ENCODE measurements at places on chromosomes 16 and 17.
A peak's percentile ranks its signal among the peaks of the same experiment; 100 is the strongest.

- DNase-seq, result no peak
Measured at GRCh38 chr16:28014851-28015250, 48.7 kb downstream of the GSG1L start.

DNA sequence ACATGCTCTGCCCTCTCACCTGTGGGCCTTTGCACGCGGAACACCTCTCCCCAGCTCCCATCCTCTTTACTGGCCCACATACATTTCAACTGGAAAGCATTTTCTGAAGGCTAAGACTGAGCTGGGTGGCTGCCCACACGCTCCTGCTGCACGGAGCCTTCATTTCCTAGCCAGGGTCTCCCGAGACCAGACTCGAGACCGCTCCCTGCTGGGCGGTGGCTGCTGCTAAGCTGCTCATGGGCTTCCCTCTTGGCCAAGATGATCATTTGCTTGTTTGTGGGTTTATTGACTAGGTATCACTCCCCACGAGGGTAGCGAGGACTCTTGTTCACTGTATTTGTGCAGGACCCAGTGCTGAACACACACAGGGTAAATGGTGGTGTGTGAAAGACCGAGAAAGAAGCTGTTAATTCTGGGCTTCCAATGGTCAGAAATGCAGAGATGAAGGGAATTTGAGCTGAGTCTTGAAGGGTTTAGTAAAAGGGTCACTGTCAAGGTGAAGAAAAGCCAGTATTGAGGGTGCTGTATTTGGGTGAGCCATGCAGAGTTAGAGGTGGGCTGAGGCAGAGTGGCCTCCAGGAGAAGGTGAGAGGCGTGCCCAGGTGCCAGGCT lies 907 bp downstream of the TRAPPC2L start:
- peak; percentile 91 for DNase-seq

DNA sequence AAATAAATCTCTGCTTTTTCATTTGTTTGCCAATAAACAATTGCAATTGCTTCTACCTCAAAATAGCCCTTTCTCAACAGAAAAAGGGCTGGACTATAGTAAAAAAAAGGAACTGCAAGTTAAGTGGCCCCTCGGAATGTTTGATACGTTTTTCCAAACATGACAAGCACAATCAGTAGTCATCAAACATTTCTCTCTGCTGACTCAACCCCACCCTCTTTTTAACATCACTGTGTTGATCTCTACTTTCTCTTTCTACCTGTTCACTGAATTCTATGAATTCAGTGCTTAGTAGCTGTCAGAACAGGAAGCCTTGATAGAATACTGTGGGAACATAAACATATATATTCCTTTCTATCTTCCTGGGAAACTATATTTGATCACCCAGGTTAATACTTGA lies 116.5 kb upstream of the AXIN2 start:
- peak; percentile 18 for DNase-seq

DNA sequence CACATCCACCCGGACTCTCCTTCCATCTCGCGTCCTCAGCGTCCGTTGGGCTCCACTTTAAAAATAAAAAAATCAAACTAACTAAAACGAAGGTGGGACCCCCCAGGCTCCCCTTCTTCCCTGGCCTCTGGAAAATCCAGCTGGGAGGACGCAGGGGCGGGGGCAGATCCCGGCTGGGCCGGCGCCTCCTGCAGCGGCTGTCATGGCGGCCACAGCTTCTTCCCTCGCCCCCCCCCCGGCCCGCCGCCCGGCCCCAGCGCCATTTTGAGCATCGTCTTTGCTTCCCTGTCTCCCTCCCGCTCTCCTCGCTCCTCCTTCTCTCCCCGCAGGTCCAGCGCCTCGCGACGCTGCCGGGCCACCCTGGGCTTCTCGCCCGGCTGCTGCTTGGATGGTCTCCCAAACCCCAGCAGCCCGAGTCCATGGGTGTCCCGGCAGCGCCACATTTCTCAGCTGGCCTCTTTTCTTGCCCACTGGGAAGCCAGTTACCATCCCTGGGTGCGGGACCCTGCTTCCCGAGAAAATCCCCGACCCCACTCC lies 3.3 kb downstream of the HOXB2 start:
- DNase-seq, result peak; percentile 87

GRCh38 chr17:39699818-39700147 lies at the start of gene ERBB2:
Gene ERBB2, plus strand, starts transcription at chr17:39700064. Its CDS starts 175 bp downstream, at chr17:39700239.
- peak; percentile 91 for DNase-seq

GRCh38 chr17:18300725-18301480 lies 13.9 kb downstream of the TOP3A start:
- no peak for DNase-seq

GRCh38 chr17:68511671-68512246 lies 471 bp upstream of the PRKAR1A start:
- DNase-seq, result peak; percentile 77

- DNase-seq, result no peak
Measured at GRCh38 chr16:31110106-31111034, 2.2 kb downstream of the BCKDK start.

- DNase-seq, result no peak
Measured at GRCh38 chr17:38434178-38434665, 6.0 kb downstream of the ARHGAP23 start.

DNA sequence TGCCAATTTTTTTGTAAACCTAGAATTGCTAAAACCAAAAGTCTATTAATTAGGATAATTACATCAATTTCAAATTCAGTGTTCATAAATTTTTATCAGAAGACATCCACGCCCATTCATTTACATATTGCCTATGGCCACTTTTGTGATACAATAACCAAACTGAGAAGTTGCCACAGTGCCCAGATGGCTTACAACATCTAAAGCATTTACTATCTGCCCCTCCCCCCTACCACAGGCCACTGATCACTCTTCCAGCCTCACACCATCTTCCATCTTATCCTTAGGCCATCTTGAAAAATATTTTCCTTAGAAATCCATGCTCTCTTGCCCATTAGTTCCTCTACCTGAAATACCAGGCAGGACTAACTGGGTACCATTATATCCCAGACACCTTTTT lies 6.3 kb upstream of the PRKAR1A start:
- no peak for DNase-seq

GRCh38 chr17:2468270-2468669 lies 43.4 kb downstream of the METTL16 start:
- no peak for DNase-seq

DNA sequence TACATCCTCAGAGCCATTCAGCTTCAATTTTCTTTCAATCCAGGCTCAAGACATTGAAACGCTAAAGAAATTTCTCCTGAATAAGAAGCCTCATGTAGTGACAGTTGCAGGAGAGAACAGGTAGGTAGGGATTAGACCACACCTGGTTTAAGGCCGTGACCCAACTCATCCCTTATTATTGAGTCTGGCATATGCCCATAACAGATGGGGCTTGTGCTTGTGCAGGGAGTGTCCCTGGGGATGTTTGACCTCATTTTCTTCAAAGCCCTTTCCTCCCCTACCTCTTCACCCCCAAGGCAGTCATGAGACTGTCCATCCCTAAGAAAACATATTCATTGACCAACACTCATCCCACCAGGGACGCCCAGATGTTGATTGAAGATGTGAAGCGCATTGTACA lies 24.3 kb downstream of the SUPT6H start:
- no peak for DNase-seq

DNA sequence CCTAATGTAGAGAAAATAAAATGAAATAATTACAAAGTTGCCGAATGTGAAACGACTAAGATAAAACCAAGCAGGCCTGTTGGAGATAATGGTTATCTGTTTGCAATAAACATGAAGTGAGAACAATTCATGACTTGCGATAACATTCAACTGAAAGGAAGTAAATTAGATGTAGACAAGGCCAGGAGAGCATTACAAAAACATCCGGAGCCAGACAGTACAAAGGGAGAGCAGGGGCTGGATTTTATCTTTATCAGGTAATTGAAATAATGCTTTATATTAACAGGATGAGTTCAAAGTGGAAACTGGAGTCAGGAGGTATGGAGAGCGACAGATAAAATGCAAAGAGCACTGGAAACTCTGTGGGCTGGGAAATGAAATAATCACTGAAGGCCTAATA lies 265.6 kb upstream of the GOT2 start:
- DNase-seq, result no peak

- no peak for DNase-seq
Measured at GRCh38 chr16:10983159-10983558, 38.8 kb downstream of the CLEC16A start.

- no peak for DNase-seq
Measured at GRCh38 chr16:78309763-78310162, 210.3 kb downstream of the WWOX start.

DNA sequence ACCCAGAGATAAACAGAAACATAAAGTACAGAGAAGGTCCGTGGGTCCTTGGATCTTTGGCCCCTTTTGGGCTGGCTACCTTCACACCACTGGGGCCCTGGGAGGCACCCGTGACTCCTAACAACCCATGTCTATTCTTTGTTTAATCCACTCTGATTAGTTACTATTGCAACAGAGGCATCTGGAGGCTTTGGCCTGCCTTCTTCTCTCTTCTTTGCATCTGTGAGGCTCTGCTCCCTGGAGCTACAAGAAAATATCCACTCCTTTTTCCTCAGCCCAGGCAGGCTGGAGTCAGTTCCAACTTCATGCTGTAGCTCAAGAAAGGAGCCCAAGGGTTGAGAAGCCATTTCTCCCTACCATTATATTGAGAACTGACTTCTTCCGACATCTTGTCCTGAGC lies 9.5 kb upstream of the CMIP start:
- no peak for DNase-seq

GRCh38 chr17:82052638-82053059 lies 951 bp downstream of the GPS1 start:
- DNase-seq, result peak; percentile 30

DNA sequence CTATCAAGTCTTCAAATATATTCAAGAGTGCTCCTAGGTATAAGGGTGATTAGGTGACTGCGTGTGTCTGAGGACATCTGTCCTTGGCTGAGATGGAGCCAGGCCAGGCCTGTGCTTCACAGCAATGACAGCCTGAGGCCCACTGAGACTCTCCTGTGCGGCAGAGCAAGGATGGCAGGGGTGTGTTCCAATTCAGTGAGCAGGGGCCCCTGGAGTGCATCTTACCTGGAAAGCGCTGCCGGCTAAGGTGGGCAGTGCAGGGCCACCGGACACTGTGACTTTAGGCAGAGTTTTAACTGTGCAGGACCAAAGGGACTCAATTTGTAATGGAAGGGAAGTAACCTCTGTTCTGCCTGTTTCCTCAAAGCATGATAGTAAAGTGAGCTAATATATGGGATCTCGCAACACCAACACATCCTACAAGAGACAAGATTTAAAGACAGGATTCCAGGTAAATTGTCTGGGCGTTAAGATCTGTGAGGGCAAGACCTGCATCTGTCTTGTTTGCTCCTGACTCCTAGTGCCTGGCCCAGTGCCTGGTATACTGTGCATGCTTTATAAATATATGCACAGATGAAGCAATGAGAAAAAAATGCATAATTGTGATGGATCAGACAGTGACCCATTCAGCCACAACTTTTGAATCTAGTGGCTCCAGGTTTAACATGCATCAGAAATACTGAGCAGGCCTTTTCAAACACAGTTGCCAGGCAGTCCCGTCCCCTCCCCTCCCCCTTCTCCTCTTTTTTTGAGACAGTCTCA lies 86.7 kb downstream of the MRC2 start:
- DNase-seq, result no peak

GRCh38 chr17:41666708-41667279 lies 21.9 kb upstream of the EIF1 start:
- peak; percentile 89 for DNase-seq

DNA sequence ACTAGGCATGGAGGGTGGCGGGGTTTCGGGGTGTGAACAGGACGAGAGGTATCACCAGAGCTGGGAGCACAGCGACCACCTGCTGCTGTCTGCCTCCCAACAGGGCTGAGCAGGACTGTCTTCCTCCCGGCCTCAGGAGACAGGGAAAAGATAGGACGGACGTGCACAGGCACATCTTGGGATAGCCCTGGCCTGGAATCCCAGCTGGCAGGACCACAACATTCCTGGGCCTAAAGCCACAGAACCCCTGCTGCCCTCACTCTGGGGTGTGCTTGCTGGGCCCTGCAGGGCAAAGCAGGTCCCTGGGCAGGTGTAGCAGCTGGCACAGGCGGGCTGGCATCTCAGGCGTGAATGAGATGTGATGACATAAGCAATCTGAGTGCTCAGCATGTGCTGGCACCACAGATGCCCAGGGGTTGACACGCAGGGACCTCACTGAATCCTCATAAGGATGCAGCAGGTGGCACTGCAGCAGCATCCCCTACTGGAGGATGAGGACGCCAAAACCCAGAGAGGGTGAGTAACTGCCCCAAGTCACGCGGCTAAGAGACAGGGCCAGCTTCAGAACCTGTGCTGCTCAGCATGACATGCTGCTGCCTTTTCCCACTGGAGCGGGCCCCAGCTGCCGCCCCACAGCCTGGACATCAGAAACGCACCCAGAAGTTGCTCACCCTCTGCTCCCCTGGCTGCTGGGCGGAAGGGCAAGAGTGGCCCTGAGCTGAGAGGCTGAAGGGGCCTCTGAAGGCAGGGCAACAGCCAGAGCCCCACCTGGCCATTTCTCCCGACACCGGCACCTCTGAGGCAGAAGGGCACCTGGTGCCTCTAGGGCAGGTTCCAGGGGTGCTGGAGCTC lies 7.1 kb downstream of the CORO7 start:
- no peak for DNase-seq

GRCh38 chr17:45397796-45398195 lies 34.9 kb downstream of the ARHGAP27 start:
- no peak for DNase-seq

- DNase-seq, result peak; percentile 29
Measured at GRCh38 chr17:77470800-77471733, 330.3 kb downstream of the SEC14L1 start.

DNA sequence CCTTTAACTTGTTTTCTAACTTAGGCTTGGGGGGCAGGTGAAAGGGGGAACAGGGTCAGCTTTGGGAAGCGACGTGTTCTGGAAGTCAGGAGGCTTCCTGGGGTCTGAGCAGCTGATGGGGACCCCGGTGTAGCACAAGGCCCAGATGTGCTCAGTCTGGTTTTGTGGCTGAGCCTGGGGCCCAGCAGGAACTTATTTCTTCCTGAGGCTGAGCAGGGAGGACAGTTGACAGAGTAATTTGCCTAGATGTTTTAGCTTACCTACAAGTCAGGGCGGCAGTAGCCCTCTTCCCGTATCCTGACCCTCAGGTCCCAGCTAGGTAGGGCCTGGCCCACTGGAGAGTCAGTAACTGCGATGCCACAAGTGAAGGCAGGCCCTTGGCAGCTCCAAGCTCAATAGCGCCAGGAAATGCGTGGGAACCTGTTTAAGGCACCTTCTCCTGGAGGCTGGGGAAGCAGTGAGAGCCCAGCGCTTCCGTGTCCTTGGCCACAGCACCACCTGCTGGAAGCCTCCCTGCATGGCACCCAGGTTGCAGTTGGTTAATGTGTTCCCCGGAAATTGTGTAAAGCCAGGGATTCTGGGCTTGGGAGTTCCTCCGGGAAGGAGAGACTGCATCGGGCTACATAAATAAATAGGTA lies 5.2 kb downstream of the CCR7 start:
- DNase-seq, result peak; percentile 95
